ENCODE measurements at places on chromosomes 1 and 21.

- no peak for DNase-seq
Observed at GRCh38 chr21:39345440-39345839, 3.4 kb downstream of the HMGN1 start.

- DNase-seq: no peak
Observed at GRCh38 chr1:89363638-89364536, at the start of gene GBP6. Gene GBP6 (plus strand): TSS chr1:89364059. CDS start chr1:89368552, 4,493 bp downstream.

DNA sequence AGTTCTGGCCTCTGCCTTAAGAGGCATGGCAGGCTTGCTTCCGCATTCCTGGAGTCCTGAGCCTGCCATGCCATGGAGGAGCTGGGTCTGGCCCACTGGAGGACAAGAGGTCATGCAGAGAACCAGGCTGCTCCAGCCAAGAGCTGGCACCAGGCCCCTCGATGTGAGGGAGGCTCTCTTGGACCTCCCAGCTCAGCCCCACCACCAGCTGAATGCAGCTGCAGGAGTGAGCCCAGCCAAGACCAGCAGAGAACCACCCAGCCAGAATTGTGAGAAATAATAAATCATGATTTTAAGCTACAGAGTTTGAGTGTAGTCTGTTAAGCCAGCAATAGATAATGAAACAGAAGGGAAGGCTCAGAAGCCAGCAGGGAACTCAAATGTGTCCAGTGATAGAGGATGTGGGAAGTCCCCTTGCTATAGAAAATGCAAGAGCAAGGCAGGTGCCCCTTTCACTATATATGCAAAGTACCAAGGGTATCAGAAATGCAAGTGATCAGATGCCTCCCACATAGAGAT lies 118.4 kb downstream of the HIVEP3 start:
- no peak for DNase-seq

DNA sequence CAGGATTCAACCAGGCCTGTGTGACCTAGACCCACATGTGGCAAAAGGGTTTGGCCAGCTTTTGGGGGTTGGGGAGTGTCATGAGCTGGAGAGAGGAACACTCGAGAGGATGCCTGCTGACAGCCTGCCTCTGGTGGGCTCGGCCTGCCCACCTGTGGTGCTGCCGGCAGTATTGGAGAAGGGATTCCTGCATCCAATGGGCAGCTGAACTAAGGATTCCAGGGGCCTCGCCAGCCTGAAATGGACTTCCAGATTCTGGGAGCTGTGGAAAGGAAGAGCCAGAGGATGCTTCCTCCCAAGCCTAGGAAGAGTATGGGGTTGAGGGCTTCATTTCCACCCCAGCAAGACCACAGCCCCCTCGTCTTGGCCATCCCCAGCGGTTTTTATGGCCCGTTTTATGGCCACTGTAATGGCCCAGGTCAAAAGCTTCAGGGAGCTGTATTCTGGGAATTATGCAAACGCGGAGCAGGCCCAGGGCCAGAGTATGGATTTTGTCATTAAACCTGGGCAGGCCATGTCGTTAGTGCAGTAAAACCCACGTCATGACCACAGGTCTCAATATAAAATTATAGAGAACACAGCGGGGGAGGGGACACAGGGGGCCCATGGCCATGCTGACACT lies 63.6 kb downstream of the TMEM53 start:
- no peak for DNase-seq

GRCh38 chr1:238558746-238559145 lies 668.0 kb upstream of the ZP4 start:
- DNase-seq: no peak

- DNase-seq: no peak
Observed at GRCh38 chr1:193476748-193477147, 290.3 kb upstream of the B3GALT2 start.

DNA sequence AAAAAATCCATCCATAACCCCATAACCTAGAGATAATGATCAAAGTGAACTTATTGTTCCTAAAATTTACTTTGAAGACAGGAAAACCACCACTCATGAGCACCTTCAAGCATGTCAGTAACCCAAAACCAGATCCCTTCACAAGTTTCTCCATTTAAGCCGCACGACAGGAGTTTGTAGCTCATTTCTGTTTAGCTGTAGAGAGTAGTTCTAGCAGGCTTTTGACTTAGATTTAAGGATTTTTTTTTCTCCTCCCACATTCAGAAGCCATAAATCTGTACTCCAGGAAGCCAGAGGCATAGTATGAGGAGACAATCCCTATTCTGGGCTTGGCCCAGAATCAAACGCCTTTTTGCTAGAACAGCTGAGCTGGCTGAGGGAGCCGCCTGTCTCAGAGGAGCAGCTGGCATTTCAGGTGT lies 25.6 kb downstream of the TOMM20 start:
- no peak for DNase-seq

DNA sequence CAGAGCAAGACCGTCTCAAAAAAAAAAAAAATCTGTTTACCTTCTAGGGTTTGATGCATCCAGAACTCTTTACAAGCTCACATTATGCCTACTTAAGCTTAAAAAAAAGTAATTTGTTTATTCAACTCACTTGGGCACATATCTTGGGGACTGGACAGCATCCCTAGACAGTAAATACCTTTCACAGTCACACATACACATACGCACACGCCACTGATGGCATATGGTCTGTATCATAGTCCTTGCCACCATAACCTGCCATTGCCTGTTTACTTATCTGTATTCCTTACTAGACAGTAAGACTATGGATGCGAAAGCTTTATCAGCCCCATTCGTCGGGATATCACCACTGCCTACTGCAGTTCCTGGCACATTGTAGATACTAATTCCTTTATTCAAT lies 446.3 kb upstream of the RGS18 start:
- no peak for DNase-seq

DNA sequence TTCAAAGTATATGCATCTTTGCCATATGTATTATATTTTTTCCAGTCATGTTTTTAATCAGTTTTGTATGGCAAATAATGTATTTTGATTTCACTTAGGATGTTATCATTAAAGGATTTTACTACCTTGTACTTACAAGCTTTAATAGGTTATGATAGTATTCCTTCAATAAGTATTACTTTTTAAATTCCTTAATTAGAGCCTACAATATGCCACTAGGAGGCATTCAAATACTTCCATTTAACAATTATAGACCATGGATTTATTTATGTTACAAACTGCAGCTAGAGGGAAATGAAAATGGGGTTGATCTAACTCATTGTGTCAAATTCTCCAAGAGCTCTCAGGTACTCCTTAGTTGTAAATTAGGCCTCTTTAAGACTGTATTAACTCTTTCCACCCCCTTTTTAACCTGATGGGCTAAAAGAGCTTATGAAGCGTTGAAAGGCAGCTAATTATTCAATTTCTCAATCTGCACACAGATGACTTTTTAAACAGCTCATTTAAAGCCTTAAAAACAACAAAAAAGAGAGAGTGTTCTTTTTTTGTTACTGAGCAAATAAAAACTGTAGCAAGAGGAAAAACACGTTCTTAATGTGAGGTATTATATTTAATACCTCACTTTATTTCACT lies 156.2 kb downstream of the DENND1B start:
- no peak for DNase-seq

DNA sequence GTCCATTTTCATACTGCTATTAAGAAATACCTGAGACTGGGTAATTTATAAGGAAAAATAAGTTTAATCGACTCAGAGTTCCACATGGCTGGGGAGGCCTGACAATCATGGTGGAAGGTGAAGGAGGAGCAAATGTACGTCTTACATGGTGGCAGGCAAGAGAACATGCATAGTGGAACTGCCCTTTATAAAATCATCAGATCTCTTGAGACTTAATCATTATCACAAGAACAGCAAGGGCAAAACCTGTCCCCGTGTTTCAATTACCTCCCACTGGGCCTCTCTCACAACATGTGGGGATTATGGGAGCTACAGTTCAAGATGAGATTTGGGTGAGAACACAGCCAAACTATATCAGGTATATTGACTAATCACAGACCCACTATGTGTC lies 370.2 kb upstream of the USP24 start:
- DNase-seq: no peak

GRCh38 chr1:230569201-230569600 lies 73.1 kb upstream of the COG2 start:
- no peak for DNase-seq

- DNase-seq: no peak
Observed at GRCh38 chr1:30085811-30086770, 637.3 kb downstream of the MATN1 start.

- DNase-seq: no peak
Observed at GRCh38 chr1:235784950-235785349, 81.8 kb downstream of the LYST start.

DNA sequence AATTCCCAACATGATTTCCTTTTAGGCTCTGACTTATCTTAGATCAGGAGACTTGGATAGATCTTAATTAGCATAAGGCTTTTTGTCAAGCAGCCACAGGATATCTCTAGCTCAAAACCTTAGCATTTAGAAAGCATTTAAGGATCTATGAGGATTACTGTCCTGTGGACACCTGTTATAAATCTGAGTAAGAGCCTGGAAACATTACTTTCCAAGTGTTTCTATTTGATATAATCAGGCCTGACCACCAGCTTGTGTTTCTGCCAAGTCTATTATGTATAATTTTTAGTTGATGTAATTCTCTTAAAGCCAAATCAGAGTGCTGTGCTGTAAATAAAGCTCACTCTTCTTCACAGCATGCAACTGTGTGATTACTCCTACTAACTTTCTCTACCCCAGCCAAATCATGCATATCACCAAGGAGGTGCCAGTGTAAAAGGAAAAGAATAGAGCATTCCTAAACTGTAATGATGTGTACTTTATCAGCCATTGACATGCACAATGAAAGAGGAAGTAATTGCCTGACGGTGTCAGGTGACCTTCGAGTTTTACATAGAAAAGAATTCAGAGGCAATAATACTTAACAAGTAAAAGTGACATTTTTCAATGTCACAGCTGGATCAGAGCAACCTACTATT lies 309.9 kb upstream of the PRMT6 start:
- DNase-seq: no peak

GRCh38 chr21:42094811-42095210 lies 23.7 kb downstream of the UMODL1 start:
- no peak for DNase-seq

DNA sequence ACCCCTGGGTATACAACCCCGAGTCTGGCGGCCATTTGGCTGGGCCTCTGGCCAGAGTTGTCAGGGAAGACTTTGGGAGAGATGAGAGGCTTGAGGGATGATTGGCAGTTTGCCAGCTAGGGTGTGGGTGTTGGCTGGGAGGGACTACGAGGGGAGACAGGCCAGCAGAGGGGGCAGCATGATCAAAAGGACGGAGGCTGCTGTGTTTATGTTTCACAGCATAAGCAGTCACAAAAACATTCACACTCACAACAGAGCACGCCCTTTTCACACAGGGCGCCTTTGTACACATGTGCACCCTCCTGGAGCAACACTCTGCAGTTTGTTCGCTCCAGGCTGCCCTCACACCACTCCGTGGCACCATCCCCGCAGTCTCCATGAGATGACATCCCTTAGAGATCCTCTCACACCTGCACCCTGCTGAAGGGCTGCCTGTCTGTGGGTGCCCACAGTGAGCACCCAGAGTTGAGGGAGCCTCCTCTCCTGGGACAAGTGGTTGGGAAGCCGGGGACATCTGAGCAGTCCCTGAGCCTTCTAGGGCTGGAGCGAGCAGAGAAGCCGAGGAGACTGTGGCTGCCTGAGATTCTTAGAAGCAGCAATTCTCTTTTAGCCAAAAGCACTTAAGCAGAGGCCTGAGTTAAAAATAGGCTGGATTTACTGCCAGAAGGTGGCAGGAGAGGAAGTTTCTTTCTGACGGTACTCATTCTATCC lies 15.4 kb downstream of the EFNA3 start:
- no peak for DNase-seq

DNA sequence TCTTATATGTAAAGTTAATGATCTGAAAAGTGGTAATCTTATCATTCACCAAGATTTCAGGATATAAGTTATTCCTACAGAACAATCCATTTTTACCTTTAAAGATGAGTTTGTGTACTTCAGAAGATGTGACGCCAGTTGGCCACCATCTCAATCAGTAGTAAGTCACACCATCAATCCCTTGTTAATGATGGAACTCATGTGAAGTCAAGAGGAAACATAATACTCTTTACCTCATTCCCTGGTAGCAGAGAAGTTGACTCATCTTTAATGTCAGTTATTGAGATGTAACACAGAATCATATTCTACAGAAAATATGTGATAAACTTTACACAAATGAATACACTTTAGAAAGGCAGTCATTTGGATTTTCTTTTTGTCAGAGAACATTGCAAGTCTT lies 38.2 kb downstream of the MRPL39 start:
- DNase-seq: no peak

- no peak for DNase-seq
Observed at GRCh38 chr1:40034869-40035268, 5.7 kb upstream of the CAP1 start.

GRCh38 chr1:198649232-198649967 lies 10.6 kb downstream of the PTPRC start:
- no peak for DNase-seq

DNA sequence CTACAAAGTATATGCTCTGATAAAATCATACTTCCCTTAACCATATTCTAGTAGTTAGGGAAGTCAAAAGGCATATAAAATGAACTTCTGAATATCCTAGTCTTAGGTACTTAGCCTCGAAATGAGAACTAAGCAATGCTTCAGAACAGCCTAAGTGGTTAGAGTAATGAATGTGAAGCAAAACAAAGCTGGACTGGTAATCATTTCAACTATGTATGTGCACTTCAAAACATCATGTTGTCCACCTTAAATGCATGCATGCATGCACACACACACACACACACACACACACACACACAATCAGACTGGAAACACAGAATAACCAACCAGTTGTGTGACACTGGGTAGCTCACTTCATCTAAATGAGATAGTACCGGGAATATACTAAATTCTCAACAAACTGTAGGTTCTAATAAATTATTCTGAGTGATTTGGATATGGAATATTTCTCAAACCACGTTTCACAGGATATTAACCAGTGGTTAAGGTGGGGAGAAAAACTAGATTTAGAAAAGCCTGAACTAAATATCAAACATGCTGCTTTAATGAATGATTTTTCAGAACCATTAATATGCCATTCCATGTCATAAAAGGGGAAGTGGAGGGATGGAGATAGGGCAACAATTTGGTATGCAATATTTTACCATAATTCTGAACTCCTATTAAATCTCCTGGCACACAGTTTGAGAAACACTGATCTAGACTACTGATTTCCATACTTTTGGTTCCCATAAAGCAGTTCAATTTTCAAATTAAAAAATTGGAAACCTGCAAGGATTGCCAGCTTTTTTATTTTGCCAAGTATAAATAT lies 19.5 kb downstream of the RNF115 start:
- no peak for DNase-seq

- DNase-seq: no peak
Observed at GRCh38 chr1:34918977-34919561, 10.4 kb downstream of the DLGAP3 start.

GRCh38 chr1:226634166-226634588 lies 85.6 kb downstream of the STUM start:
- DNase-seq: peak; percentile 8

GRCh38 chr1:73782901-73783300 lies 415.1 kb downstream of the LRRIQ3 start:
- DNase-seq: no peak

- DNase-seq: no peak
Observed at GRCh38 chr1:226121049-226121586, 58.6 kb downstream of the H3-3A start.

GRCh38 chr1:199979071-199979470 lies 48.4 kb upstream of the NR5A2 start:
- DNase-seq: no peak

GRCh38 chr1:116507631-116508030 lies 63.2 kb downstream of the CD58 start:
- DNase-seq: no peak

Measured in fibroblast of skin of left biceps (primary cell).